ENCODE measurements at places on chromosomes 2 and 18.

GRCh38 chr2:120177001-120177621, 46.1 kb downstream of the TMEM185B start:
- DNase-seq, result peak; percentile 56

DNA sequence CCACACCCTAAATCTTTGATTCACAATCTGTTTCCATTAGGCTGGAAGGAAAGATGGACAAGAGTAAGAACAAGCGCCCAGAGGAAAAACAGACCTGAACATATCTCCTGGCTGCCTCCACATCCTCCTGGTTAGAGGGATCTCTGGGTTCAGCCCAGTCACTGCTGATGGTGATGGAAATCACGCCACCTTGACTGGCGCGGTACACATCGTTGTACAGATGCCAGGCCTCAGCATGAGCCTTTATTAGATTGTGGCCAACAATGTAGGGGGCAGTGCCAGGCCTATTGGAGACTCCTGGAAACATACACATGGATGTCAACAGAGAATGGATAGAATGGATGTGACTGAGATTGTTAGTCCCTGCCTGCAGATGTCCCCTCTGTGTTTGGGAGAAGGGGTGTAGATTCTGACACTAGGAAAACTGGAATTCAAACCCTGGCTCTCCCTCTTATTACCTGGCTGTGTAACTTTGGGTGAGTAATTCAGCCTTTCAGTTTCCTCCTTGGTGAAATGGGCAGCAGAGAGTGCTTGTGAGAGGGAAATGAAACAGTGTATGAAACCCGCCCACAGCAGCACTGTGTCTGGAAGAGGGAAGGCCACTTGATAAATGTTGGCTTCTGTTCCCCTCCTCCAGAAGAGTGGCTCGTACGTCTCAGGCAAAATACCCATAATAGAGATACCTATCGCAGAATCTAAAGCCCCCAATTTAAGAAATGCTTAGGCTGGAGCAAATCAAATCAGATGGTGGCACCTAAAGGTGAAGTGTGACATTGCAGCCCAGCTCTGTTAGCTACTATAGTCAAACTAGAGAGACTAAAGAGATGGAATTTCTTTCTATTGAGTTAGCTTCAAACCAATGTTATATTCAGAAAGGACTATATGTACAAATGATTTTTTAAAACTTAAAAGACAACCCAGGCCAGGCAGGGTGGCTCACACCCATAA, 36.2 kb downstream of the LCT start:
- DNase-seq, result no peak

- no peak for DNase-seq
These were observed 960.9 kb downstream of the CBLN2 start for GRCh38 chr18:71583252-71583651.

GRCh38 chr18:36398419-36398818, 100.9 kb downstream of the FHOD3 start:
- DNase-seq, result no peak

DNA sequence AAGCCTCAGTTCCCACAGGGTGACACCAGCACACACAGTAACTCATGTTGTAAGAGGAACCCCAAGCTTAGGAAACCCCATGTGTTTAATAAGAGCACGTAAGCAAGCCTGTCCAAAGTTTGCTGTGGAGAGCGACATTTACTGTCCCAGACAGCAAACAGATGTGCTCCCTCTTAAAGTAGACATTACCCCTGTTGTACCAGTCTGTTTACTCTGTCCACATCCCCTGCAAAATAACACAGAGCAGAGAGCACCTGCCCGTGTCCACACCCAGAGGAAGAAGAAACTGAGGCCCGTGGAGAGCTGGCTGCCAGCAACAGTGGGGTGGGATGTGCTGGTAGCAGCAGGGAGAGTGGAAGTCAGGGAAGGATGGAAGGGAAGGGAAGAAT, 243.5 kb downstream of the GBX2 start:
- no peak for DNase-seq

GRCh38 chr2:210476194-210477128, at the start of gene LANCL1:
Gene LANCL1 (minus strand): TSS chr2:210476759. CDS start chr2:210476396, 363 bp downstream.
- DNase-seq, result peak; percentile 47

GRCh38 chr2:23492921-23493320, 107.9 kb downstream of the KLHL29 start:
- DNase-seq, result no peak

DNA sequence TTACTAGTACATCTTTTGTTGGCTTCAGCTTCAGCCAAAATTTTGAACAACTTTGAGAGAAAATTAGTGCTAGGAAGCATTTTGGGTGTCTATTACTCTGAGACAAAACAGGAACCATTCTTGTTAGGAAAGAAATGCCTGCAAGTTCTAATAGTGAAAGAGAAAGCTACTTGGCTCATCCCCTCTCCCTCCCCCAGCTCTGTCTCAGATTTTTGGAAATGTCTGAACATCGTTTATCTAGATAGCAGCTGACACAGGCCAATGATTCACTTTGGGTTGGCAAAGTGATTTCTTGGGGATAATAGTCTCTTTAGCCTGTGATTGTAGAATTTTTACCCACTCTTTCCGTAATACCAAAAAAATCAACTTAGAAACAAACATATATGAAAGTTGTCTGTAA, 42.3 kb upstream of the PTPRM start:
- no peak for DNase-seq

GRCh38 chr2:40282428-40282827, 169.5 kb downstream of the SLC8A1 start:
- DNase-seq, result no peak

DNA sequence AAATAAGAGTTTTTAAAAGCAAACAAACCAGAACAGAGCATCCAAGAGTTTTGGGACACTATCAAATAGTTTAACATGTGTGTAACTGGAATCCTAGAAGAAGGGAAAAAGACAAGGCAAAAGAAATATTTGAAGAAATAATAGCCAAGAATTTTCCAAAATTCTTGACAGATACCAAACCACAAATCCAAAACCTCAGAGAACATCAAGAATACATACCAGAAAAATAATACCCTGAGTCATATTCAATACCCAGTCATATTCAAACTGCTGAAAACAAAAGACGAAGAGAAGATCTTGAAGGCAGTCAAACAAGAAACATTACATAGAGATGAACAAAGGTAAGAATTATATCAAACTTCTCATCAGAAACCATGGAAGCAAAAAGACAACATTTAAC, 22.9 kb downstream of the INO80C start:
- DNase-seq, result no peak

DNA sequence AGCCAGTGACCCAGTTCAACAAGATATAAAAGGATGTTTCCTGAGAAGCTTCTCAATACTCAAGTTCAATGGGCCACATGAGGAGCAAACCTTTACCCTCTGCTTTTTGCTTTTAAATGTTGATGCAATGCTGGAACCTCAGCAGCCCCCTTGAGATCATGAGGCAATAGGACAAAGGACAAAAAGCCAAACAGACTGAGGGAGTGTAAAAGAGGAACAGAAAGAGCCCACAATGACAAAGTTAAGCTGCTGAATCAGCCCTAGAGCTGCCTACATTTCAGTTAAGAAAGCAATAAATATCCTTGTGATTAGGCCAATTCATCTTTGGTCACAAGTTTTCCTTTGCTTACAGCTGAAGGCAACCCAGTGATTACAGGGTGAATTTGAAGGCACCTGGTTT, 76.9 kb downstream of the MRO start:
- DNase-seq, result no peak

DNA sequence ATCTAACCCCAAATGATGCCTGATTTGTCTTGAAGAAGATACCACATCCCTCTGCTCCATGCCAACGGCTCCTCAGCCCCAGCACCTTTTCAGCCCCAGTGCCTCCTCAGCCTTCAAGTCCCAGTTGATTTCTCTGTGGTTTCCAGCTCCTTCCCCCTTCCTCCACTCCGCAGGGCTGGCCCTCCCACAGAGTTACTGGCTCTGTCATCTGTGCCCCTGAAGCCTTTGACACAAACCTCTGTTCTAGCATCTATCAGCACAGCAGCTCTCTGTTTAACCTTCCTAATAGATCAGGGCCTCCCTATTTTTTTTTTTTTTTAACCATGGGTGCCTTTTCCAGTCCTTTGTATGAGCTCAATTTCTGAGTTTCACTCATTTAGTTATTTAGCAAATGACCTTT, 201.3 kb upstream of the CXCR4 start:
- no peak for DNase-seq

GRCh38 chr2:6757215-6757614, 108.5 kb downstream of the CMPK2 start:
- DNase-seq, result no peak

DNA sequence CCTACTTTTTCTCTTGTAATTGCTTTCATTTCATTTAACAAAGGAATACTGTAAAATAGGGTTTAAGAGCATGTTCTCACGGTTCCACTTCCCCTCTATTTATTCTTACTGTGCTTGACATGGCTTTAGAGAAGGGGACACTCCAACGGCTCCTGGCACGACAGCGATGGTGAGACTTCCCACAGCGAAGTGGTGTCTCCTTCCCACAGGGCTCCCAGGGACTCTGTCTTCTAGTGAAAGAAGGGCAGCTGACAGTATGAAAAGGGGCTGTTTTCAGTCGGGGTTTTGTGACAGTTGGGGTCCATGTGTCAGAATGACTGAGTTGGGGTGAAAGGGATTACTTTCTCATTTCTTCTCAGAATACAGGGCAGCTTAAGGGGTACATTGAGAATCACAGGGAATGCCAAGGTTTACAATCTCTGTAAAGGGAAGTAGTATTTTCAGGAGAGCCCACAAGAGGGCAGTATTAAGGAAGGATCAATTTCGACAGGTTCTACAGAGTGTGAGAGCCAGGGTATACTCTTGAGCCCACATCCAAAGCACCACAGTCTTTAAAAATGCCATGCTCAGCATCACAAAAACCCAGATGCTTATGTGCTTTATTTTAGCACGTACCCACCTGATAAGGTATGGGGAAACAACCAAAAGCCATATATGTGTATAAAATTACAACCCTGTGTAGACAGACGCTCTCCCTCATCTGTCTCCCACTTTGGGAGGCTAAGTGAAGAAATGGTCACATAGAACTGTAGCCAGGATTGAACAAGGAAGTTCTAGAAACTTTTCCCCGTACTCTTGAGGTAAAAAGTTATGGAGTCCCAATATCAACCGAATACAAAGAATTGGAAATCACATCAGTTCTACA, 31.3 kb upstream of the RAPGEF4 start:
- no peak for DNase-seq

DNA sequence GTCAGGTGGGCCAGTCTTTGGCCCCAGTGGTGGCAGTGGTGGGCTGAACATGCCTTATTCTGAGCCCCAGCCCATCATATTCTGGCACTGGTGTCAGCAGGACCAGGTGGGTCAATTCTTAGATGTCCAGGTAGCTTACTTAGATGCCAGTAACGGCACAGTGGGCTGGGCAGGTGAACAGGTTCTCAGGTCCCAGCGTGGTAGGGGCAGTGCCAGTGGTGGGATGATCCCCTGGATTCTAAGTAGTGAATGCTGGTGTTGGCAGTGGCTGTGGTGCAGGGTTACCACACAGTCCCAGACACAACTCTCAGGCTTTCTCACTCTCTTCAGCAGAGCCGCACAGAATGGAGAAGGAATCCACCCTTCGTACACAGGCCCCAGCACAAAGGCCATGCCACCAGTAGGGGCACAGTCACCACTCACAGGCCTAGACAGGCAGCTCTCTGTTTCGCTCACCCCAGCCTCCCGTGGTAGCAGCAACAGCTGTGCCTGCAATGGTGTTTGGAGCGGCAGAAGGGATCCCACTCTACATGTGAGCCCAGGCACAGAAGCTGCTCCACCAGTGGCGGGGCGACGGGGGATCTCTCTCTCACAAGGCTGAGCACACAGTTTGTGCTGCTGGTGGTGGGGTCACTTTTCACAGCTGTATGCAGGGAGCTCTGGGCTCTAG, 97.3 kb downstream of the ANKRD12 start:
- no peak for DNase-seq

DNA sequence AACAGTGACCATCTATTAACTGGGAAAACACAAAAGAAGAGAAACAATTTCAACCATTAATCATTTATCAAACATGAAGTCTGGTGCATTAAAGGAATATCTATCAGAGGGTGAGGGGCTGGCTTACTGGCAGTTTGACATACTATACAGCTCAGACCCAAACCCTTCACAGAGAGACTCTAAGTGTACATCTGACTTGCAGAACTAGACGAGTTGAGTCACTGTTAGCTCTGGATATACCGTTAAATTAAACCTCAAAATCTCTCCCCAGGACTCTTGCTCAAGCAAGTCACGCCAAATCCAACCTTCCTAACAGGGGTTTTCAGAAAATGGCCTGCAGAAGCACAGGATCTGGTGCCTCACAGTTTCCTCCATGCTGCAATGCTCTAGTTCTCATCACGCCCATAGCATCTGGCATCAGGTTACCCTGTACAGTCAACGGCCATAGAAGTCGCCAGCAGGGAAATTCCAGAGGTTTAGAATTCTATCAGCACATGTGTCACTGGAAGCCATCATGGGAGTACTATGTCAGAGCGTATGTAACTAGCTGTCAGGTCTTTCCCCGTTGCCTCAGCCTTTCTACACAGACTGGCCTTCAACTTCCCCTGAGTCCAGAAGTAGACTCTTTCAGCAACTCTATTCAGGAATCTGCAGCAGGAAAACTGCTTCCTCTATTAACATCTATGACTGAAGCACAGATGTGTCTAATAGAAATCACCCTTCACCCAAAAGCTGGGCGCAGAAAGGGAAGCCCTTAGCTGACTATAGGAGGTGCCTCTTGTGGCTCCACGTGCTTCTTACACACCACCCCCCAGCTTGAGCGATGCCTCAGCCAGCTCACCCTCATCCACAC, 9.3 kb downstream of the TGOLN2 start:
- DNase-seq, result no peak

GRCh38 chr18:64210401-64210949, 61.6 kb upstream of the LINC00305 start:
- DNase-seq, result no peak

- DNase-seq, result no peak
These were observed 725 bp upstream of the ANKRD53 start for GRCh38 chr2:70977605-70978205.

DNA sequence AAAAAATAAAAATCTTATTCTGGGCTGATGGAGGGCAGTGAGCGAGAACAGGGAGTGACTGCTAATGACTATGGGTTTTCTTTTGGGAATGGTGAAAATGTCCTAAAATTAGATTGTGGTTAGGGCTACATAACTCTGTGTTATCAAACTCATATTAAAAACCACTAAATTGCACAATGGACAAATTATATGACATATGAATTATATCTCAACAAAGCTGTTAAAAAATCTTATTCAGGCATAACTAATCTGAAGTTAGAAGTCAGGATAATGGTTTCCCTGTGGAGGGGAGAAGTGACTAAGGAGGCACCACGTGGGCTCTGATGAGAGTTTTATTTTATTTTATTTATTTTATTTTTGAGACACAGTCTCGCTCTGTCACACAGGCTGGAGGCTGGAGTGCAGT, 32.1 kb upstream of the DPP4 start:
- no peak for DNase-seq

DNA sequence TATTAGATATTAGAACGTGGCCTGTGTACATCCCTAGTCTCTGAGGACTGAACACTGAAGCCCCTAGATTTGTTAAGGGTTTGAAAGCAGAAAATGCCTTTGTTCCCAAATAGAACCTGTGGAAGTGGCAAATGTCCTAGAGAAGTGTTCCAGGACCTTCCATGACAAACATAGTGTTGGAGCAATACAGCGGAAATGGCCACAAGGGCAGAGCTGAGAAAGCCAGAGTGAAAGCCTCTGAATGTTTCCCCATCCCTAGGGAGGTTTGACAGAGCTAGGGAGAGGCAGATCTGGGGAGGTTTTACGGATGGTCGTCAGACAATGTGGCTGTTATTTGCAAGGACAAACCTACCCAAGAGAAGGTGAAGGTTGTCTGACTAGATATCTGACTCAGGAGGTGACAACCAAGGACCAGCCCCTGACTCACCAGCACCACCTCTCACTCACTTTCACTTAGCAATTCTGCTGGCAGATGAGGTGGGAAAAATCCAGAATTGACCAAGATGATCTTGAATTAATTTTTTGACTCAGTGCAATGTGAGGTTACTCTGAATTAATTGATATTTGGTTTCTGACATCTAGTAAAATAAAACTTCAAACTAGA, 24.1 kb downstream of the RBM43 start:
- no peak for DNase-seq
